NCI-H1048 (cell line): ENCODE measurements at places on chromosomes 12 and 14.

GRCh38 chr12:94010307-94010706 is 138.1 kb upstream of the PLXNC1 start:
- no peak for DNase-seq

GRCh38 chr14:68842298-68842697 is 49.4 kb upstream of the ZFP36L1 start:
- DNase-seq: no peak

DNA sequence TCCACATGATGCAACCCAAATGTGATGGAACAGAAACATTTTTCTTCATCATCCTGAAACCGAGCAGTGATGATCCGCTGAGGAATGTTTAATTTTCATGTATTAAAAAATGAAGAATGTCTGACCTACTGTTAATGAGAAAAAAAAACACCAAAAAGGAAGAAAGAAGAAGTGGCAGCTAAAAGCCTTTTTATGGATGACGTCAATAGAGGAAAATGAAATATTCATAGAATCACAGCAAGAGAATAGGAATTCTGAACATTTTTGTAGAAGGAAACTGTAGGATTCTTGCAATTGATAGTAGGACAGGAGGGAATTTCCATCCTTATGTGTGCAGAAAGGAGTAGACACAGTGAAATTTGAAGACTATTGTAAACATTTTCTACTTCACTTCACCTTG is 112.9 kb downstream of the PRKCH start:
- DNase-seq: no peak

DNA sequence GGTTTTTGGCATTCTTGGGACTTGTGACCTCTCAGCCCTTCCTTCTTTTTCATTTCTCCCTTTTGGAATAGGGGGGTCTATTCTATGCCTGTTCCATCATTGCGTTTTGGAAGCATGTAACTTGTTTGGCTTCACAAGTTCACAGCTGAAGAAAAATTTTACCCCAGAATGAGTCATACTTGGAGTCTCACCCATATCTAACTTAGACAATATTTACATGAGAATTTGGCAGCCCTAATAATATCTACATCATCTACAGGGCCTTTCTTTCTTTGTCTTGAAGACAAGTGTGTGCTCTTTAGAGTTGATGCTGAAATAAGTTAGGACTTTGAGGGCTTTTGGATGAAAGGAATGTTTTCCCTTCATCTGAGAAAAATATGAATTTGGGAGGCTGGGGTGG is 1312.9 kb upstream of the FLRT2 start:
- no peak for DNase-seq

DNA sequence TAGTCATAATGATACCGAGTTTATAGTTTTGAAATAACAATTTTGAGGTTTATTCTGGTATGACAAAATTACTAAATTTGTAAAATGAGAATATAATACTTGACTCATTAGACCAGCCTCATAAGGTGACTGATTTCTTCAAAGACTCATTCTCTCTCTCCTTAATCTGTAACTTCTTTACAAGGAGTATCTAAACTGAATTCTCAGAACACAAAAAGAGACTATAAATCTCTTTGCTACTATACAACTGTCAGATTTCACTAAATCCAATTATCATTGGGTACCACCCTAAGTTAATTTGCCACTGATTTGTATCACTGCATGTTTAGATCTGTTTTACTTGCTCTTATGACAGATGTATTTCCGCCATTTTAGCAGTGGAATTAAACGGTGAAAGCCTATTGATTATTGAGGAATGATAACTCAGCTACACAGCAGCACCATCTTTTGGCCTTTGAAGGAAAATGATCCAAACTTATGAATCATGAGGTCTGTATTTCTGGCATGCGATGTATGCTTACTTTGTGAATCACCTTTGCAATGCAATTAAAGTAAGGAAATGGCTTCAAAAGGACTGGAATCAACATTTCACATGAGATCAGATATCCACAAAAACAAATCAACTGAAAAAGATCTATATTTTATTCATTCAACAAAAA is 161.2 kb downstream of the RERGL start:
- DNase-seq: no peak

- DNase-seq: no peak
These were observed 16.3 kb downstream of the MUCL1 start for GRCh38 chr12:54870617-54871016.

DNA sequence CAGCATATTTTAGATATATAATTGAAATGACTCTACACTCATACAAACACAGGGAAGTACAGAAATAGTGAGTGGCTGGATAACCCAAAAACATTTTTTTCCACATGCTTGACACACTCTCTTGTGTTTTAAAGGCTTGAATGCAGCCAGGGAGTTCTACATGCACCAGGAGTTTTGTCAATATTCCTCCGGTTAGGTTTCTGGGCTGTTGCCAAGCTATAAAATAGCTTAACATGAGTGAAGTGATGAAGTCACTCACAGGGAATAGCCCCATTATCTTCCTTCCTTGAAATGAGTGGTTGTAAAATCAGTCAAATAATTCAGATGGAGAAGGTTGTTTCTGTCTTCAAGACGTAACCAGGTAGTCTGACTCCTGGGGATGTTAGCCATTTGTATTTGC is 582.7 kb downstream of the SLC6A15 start:
- no peak for DNase-seq

DNA sequence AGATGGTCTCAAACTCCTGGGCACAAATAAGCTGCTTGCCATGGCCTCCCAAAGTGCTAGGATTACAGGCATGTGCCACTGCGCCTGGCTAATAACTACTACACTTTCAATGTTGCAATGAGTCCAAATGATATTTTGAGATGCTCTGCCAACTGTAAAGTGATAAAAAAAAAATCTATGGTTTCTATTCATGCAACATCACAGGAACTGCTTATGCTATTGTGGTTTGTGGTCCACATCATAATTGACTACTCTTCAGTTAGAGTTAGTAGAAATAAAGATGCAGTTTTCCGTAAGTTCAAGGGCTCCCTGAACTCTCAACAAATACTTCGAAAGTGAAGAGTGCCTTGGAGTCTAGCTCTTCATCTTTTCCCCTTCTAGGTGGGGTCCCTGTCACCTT is 239.4 kb downstream of the C12orf75 start:
- no peak for DNase-seq

- DNase-seq: no peak
These were observed 40.7 kb upstream of the RIN3 start for GRCh38 chr14:92472860-92473259.

DNA sequence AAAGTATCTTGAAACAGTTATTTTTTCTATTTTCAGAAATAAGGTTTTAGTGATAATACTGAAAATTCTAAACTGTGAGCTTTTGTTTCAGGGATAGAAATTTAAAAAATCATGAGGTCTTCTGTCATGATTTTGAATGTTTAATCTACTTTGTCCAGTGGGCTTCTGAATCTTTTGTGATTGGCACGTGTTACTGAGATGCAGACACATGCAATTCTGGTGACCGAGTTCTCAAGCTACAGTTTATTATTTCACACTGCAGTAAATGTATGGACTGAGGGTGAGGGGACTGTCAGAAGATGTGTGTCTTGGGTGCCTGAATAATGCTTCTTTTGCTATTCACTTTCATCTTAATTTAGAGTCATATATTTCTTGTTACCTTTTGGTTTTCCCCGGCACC is 778.7 kb downstream of the DIO2 start:
- DNase-seq: no peak

- no peak for DNase-seq
These were observed 2.3 kb upstream of the PRPH start for GRCh38 chr12:49292729-49293055.

DNA sequence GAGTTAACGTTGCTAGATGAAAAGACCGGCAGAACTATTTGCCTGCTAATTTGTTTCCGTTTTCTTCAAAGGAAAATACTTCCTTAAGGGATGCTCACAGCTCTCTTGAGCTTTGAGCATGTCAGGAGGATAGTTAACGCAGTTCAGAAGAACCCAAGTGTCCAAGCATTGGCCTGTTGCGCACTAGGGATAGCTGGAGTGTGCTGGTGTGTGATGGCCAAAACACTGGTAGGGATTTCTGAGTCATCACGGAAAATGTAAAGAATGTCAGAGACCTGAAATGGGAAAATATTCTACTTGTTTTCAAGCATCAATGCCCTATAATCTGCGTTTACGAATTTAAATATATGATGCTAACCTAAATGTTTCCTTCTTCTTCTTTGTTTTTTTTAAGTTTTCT is 97.8 kb downstream of the VRK1 start:
- DNase-seq: no peak

DNA sequence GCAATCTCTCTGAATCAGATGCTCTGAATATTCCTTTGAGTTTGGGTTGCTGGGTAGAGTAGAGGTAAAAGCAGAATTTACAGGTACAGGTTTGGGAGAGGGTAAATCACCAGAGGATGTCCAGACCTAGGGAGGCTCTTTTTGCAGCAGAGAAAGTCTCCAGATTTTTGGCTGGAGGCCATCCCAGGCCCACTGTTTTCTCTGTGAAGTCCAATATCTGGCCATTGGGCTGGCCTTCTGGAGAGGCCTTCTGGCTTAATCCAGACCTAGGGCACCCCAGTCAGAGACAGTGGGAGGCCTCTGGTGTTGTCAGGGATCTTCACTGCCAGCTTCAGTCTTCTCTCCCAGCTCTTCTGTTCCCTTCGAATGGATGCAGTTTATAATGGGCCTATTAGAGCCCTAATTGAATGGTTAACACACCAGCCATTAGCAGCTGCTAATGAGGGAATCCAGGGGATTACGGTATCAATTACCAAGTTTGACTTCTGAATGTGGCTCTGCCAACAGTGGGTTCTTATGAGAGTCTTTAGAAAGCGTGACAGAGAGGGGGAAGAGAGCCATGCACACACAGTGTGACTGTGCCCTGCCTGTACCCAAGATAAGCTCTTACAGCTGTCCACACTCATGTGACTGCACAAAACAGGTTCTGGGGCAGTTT is 183.1 kb downstream of the EMP1 start:
- DNase-seq: no peak

- DNase-seq: no peak
These were observed 21.5 kb downstream of the SDS start for GRCh38 chr12:113382206-113382605.

DNA sequence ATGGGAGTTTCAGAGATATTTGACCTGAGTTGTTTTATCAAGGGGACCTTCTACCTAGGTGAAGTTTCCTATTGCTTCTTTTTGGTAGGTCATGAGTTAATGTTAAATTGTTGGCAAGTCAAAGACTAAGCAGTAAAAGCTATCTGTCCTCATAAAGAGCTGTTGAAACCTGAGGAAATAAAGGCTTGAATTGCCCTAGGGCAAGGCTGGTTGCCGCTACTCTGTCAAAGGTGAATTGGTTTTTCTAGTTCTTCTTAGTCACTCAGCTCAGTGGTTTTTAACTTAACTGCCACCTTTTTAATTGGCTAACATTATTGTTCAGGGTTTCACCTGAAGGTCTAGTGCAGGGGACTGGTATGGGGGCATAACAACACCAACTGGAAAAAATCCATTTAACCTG is 441.6 kb upstream of the FBXO33 start:
- no peak for DNase-seq

GRCh38 chr12:132004946-132005345 is 55.2 kb downstream of the EP400 start:
- no peak for DNase-seq

DNA sequence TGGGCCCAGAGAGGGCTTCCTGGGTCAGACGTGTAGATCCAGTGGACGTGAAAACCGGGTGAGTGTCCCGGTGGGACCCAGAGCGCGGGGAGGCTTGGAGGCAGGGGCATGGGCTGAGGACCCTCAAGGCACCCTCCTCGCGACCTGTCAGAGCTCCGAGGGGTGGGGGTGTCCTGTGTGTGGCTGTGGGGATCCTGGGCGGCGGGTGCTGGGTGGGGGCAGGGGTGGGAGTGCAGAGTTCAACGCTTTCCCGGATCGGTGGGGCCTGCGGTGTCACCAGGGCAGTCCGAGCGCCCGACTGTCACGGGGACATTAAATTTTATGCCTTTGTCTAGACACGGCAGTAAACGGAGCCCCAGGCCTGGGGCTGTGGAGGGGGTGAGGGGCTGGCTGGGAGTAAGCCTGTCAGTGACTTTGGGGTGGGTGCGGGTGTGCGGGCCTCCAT is 1.0 kb downstream of the TMEM121 start:
- no peak for DNase-seq

GRCh38 chr12:45348311-45348710 is 132.4 kb downstream of the ANO6 start:
- no peak for DNase-seq

DNA sequence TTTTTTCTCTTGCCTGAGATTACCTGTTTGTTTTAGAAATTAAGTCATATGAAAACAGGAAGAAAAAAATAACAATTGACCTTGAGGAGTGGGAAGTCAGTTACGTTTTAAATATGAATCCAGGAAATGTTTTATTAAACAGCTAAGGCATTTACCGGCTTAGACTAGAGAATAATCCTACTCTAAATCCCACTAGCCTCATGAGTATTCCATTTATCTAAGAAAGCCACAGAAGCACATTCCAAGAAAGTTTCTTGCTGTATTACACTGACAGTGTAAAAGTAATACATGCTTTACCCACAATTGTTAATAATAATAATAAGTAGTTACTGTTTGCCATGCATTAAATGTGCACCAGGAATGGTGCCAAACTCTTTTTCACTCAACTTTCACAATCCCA is 90.9 kb downstream of the BMP4 start:
- DNase-seq: no peak

GRCh38 chr14:99819514-99819913 is 26.3 kb downstream of the EML1 start:
- no peak for DNase-seq

GRCh38 chr12:123119808-123120207 is 31.1 kb downstream of the PITPNM2 start:
- DNase-seq: no peak

- no peak for DNase-seq
These were observed 18.5 kb downstream of the TMEM132D start for GRCh38 chr12:129885287-129885686.

DNA sequence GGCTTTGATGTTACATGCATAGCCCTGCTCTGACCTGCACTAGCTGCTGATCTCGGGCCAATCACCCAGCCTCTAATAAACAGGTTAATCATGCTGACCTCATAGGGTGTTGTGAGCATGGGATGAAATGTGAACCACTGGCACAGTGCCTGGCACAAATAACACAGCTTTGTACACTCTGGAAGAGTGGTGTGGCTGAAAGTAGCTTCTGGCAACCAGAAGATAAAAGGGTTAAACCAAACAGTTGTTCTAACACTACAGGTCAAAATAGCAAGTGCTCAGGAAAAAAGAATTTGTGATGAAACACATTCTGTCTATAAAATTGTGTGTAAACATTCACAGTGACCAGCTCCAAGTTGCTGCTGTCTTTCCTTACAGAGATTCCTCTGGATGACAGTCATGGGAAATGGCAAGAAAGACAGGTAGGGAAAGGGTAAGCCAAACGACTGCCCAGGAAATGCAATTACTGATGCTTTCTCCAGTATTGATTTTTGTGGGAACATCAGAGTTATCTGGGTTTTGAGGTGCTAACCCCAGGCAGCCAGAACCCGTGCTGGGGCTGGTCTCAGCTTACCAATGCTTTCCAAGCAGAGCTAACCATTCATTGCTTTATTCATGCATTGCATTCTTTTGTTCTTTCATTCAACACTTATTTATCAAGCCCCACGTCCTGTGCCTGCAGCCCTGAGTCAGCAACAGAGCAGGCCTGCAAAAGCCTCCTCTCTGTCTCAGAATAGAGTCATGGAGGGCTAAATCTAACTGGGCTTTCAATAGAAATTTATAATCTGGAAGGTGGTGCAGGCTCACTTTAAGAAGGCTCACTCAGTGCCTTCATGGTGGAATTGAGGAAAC is 38.1 kb upstream of the CAPRIN2 start:
- no peak for DNase-seq
